ENCODE measurements at places on chromosomes 7 and 10. TPM values are rescaled to one million over a fixed set of nuclear protein-coding genes. Genes with fewer than 3 reads are reported as not detected.
A peak's percentile ranks its signal among the peaks of the same experiment; 100 is the strongest.

GRCh38 chr10:99296605-99297004 lies 32.6 kb upstream of the CNNM1 start:
- no peak for DNase-seq

GRCh38 chr10:123301077-123301857 lies 147.1 kb downstream of the BUB3 start:
- DNase-seq: no peak

DNA sequence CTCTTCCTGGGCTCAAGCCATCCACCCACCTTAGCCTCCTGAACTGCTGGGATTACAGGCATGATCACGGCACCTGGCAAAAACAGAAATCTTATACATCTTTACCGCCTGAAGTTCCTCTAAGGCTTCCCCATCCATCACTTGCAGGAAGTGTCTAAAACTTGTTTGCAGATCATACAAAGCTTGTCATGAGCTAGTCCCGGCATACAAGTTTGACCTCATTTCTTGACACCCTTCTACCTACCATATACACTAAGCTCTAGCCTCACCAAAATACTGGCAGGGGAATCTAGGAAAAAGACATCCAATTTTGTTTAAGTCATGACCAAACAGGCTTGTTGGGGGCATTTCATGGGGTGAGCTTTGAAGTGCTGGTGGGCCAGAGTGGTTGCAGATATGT lies 14.5 kb downstream of the DNMBP start:
- DNase-seq: no peak

- no peak for DNase-seq
These were observed 14.7 kb downstream of the SHH start for GRCh38 chr7:155797262-155798250.

ACTA2 gene
- total RNA-seq: 9.4 TPM

GRCh38 chr10:59537501-59537900 lies 172.1 kb downstream of the SLC16A9 start:
- DNase-seq: no peak

- DNase-seq: no peak
These were observed 65.5 kb upstream of the TRIM8 start for GRCh38 chr10:102578782-102579181.

- DNase-seq: no peak
These were observed 177.6 kb downstream of the STK31 start for GRCh38 chr7:23887660-23888059.

DNA sequence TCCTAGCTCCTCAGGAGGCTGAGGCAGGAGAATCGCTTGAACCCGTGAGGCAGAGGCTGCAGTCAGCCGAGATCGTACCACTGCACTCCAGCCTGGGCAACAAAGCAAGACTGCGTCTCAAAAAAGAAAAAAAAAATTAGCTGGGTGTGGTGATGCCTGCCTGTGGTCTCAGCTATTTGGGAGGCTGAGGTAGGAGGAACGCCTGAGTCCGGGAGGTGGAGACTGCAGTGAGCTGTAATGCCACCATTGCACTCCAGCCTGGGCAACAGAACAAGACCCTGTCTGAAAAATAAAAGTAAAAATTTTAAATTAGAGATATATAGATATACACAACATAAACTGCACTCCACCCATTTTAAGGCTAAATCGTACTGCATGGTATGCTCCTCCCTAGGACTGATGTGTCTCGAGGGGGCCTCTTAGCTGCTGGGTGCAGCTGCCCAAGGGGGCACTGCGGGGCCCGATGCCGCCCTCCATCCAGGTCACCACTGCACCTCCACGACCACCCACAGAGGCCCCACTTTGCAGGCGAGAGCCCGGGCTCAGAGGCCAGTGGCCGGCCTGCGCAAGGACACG lies 40.9 kb upstream of the FOXK1 start:
- DNase-seq: no peak

DNA sequence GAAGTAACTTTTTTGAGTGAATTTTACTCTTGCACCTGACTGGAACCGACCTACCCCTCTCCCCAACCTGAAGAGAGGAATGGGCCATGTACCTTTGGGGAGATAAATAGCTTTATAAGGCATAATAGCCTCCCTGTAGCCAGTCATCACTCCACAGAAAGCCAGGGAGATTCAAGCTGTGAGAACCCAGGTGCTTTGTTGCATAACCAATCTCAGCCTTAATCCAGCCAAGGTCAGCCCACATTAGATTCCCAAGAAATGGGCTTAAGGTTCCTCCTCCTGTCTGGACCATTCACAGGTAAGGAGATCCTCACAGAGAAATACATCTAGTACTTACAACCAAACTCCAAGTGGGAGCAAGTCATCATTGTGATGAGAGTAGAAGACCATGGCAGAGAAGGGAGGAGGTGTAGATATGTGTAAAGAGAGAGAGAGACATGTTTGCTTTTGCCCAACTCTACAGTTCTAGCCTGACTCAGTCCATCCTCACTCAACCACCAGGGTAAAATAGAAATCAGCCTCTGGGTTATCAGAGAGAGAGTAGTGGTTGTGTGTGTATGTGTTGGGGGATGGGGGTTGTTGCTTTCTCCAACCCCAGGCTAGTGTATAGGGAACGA lies 23.6 kb downstream of the SKIDA1 start:
- no peak for DNase-seq

- no peak for DNase-seq
These were observed 32.7 kb upstream of the ZNF438 start for GRCh38 chr10:31064348-31064747.

- no peak for DNase-seq
These were observed 19.6 kb downstream of the ZAN start for GRCh38 chr7:100752994-100753393.

DNA sequence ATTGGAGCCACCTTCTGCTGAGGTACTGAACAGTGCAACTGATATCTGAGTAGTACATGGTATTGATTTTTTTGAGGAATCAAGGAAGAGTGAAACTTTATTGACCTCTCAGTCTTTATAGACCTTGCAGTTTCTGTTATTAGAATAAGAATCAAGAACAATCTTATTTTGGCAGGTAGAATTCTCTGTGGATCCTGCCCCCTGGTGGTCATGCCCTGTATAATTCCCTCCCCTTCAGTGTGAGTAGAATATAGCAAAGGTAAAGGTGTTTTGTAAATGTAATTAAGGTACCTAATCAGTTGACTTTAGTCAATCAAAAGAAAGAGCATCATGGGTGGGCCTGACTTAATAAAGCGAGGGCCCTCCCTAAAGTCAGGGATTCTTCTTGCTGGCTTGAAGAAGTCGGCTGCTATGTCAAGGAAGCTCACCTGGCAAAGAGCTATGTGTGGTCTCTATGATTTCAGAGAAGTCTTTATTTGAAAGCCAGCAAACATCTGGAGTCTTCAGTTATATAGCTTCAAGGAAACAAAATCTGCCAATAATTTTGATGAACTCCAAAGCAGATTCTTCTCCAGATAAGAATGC lies 142.8 kb downstream of the LSM5 start:
- peak; percentile 19 for DNase-seq

DNA sequence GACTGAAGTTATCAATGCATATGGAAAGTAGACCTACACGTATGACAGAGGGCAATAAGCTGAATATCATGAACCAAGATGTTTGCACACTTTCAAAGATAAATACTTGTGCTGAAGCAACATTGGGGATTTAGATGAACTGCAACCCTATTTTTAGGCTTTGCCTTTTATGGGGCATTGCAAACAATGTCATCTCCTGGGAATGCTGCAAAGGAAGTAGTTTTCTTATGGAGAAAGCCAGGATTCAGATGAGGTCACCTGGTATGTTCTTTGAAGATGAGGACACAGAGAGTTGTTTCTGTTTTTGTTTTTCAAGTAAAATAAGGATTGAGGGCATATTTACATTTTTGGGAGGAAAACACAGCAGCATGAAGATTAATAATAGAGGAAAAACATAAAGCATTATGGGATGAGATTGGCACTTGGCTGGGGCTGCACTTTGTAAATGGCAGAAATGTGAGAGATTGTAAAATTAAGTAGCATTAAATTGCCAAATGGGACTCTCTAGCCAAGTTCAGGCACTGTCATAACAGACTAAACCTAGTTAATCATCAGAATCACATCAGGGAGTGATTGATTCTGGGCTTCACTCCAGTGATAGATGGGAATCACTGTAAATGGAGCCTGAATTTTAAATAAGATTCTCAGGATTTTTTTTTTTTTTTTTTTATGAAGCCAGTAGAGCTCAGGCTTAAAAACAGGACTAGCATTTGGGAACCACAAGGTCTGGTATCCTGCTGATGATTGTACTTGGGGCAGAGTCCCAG lies 63.1 kb downstream of the MALRD1 start:
- DNase-seq: no peak

CUL2 gene
- 36.1 TPM for total RNA-seq

BMPER gene
- not detected for total RNA-seq

CHST15 gene
- 47.2 TPM for total RNA-seq

DNA sequence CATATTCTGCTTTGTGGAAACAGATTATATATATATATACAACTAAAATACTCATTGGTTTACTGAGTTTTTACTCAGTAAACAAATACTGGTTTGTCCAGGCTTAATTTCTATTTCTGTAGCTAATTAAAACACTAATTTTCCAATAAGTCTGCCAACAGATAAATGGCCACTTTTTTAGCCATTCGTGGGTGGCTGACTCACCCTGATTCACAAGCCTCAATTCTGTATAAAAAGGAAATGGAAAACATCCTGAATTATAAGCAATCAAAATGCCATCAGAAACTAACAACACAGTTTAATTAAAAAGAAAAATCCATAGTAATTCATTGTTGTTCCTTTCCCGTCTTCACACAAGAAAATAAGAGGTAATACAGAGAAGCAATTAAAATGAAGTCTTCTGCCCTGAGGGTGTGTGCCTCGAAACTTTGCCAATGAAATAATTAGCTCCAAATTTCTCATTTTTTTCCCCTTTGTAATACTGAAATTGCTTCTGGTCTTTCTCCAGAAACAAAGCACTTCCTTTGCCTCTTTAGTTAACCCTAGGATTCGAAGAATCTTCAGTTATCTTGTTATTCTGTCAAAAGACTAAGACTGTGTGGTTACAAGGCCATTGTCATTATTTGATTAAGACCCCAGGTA lies 118.7 kb upstream of the PTN start:
- DNase-seq: no peak

NRG3 gene
- total RNA-seq: not detected

DNA sequence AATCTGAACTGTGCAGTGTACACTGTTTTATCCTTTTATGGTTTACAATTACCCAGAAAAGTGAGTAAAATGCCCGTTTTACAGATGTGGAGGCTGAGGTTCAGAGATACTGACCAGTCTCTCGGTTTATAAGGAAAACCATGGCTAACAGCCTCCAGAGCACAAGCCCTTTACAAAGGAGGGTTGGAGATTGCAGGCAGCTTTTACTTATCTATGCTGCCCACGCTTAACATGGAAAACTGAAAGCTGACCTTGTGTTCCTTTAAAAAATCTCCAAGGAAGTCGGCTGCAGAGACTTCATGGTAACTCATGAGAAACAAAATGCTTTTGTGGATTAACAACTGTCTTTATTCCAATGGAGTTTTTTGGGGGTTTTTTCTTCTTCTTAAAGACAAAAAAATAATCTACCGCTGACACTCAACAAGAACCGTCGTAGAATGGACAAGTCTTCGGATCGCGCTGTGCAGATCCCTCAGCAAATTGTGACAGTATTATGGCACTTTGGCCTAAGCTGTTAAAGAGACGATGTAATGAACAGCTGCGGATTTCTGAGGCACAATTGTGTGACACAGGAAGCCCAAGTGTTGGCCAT lies 654 bp upstream of the SLF2 start:
- DNase-seq: no peak

DNA sequence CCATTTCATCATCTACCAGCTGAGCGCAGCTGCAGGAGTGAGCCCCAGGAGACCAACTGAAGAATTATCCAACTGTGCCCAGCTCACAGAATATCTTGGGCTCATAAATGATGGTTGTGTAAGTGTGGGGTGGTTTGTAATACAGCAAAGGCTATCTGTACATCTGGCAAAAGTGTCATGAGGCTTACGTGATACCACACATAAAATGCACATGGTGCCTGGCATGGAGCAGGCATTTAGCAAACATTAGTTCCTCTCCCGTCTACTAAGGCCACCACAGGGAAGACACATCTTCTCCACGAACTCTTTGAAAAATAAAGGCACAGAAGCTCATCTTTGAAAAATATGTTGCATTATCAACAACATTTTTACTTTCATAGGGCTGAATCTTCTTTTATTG lies 32.3 kb downstream of the AOAH start:
- DNase-seq: no peak

ACSL5 gene
- total RNA-seq: 195 TPM

DNA sequence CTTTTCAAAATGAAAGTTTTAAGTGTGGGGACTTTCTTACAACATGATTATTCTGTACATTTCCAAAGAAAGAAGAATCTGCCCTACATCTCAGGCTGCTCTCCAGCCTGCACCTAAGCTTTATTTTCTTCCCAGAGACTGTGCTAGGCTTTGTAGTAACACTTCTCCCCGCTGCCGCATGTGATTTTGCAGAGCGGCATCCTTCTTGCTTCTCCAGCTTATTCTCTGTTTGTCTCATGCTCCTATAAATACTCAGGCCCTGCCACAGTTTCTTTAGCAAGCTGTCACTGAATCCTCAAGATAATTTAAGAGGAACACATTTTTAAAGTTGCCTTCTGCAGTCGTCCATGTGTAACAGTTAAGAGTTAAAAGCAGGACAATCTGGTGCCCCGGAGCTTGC lies 53.5 kb downstream of the INSYN2A start:
- DNase-seq: no peak

GRCh38 chr10:6525599-6526165 lies 54.4 kb downstream of the PRKCQ start:
- no peak for DNase-seq

DNA sequence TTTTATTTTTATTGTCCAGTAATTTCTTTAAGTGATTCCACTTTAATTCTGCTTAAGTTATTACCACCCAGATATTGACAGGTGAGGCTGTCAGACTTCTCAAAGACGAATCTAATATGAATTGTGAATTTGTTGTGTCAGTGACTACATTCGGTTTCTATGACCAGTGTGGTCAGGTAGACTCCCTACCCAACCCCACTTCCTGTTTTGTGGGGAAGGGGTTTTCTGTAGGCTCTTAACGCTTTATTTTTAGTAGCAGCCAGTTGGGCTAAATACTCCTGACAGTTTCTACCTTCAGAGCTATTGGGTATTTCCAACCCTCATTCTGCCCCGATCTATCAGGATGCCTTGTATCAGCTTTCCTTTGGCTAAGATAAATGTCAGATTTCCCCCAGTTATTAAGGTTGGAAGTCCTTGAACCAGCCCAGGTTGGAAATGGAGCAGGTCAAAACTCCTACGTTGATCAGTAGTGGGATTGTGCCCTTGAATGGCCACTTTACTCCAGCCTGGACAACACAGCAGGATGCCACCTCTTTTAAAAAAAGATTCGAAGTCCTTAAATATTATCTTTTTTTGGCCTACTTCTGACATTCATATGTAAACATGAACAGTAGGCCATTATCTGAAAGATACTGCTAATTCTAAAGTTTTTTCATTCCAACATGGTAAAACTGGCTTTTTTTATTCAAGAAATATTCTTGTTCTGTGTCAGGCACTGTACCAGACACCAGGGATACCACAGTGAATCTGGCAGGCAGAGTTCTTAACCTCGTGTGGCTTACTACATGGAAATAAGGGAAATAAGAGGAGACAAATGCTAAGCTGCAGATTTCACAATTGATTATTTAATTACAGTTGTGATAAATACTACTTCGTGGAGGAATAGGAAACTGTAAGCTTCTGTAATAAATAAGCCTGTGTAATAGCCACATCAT lies 133.3 kb upstream of the SAMD8 start:
- DNase-seq: no peak

SFTPA1 gene
- 6.5 TPM for total RNA-seq

Data from HCT116 (cell line).